ENCODE measurements at places on chromosomes 3 and 15.

- DNase-seq = no peak
These were observed 13.8 kb downstream of the XYLB start for GRCh38 chr3:38360345-38360744.

- no peak for DNase-seq
These were observed 83.5 kb upstream of the BCL6 start for GRCh38 chr3:187828579-187829452.

DNA sequence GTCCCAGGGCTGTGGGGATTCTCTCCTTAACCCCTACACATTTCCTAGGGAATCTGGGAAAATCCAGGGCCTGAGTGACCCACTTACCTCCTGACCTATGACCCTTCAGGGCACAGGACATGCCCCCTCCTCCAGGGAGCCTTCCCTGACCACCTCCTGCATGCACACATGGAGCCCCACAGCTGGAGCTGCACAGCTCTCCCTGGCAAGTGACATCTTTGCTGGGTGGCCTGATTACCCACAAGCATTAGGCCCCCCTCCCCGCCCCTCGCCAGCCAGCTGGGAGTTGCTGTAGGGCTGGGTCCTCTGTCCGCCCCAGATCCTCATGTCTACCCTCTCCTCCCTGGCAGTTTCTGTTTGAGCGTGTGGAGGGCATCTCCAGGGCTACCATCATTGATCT lies 21.4 kb downstream of the HDAC11 start:
- DNase-seq = no peak

GRCh38 chr3:61714225-61714624 lies 152.9 kb downstream of the PTPRG start:
- DNase-seq = no peak

DNA sequence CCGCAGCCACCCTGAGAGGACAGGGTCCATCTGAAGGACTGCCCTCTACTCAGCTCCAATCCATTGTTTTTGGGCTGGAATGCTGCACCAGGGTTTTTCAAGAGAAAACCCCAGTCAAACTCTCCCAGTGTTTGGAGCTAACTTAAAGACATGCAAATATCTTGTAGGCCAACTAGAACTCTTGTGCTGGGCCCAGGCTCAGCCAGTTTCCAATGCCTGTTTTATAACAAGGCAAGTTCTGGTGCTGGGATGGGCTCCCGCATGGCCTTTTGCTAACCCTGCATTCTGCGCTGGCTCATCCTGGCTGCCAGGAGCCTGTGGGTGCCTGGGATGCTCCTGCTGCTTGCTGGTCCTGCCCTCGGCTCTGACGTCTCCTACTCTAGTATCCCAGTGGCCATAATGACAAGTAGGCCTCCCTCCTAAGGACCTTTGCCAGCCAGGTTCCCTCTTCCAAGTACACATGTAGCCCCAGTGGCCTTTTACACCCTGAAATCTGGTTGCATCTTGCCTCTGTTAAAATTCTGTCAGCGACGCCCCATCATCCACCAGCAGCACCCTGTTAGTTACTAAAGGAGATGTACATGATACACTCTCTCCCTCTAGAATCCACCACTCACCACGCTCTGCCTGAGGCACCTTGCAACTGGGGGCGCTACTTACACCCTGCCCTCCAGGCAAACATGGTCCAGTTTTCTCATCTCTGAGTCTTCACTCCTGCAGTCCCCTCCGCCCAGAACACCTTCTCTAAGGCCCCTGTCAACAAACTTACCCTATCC lies 30.5 kb upstream of the RAB6B start:
- DNase-seq = no peak

DNA sequence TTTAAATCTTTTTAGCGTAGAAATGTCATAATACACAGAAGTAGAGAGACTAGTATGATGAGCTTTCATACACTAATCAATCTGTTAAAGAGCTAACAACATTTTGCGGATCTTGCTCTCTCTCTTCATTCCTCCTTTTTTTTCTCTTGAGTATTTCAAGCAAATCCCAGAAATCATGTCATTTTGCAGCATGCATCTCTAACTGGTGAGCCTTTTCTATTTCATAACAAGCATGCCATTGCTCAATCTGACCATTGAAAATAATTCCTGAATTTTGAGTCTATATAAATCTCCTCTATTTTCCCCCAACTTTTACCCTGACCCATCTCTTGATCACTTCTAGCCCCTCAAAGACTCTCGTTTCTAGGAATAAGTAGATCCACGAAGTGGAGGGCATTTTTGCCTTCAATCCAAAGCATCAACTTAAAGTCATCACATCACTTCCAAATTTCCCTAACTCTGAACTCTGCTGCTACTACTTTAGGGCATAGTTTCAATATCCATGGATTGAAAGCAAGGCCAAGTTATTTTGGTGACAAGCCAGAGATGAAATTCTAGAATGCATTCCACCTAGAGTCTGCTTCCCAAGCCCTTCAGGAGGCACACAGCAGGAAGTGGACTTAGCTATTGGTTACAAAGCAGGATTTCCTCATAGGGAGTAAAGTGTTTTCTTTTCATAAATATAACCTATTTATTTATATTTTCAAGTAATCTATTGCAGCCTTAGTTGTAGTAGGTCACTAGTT lies 253.5 kb upstream of the ZPLD1 start:
- DNase-seq = no peak

- no peak for DNase-seq
These were observed 10.6 kb downstream of the FBN1 start for GRCh38 chr15:48634893-48635292.

DNA sequence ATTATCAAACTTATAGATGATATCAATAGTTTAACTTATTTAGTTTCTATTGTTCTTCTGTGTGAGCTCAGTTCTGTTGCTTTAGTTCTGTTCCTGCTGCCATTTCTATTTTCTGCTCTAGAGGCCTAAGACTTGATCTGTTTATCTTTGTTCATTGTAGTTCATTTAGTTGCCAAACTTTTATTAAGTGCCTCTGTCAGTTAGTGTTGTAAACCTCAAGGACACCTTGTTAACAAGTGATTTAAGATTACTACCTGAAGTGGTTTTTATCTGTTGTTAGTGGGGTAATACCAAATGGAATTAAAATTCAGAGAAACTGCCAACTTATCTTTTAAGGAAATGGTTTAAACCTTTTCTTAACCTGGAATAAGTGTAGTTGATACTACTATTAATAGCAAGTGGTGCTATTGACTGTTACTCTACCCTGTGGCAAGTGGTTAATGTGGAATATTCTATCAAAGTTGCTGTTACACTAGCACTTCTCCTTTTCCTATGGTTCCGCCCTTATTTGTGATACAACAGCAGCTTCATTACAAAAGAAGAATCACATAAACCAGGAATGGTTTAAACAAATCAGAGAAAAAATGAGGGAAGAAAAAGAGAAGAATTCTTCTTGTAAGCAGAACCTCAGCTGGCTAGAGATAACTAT lies 500.6 kb upstream of the GOLIM4 start:
- DNase-seq = no peak

- no peak for DNase-seq
These were observed 26.0 kb downstream of the SLC12A6 start for GRCh38 chr15:34311563-34311962.

DNA sequence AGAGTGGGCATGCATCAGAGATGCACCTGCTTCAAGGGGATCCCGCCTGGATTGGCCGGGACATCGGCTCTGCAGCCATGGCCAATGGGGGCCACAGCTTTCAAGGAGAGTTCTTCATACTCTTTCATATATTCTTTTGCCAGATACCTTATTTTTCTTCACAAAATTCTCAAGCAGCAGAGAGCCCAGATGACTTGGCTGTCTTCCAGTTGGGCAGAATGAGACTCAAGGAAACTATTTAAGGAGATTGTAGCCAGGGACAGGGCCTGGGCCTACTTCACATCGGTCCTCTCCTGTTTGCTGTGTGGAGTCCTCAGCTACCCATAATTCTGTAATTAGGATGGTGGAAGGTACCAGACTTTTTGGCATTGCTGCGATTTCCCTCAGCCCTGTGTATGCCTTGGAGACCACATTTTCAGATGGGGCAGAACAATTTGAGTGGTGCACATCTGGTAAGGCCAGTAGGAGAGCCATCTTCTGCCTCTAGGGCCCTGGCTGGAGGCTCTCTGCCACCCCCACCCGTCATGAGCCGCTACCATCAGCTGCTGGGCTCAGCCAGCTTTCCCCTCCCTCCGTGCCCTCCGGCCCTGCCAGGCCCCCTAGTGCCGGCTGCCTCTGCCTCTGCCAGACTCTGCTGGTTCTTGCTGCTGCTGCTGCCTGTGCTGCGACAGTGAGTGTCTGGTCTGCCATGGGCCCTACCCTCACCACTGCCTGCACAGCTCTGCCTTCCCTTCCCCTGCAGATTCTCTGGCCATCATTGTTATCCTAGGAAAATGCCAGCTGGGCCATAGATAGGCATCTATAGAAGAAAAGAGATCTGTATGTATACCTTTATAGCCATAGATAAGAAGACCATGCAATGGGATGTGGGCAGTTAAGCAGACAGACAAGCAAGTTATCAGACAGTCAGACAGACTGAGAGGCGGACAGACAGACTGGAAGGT lies 6.7 kb downstream of the PLIN1 start:
- no peak for DNase-seq

GRCh38 chr3:38602576-38603250 lies 46.8 kb downstream of the SCN5A start:
- no peak for DNase-seq

- no peak for DNase-seq
These were observed 91.7 kb upstream of the MITF start for GRCh38 chr3:69647511-69648110.

DNA sequence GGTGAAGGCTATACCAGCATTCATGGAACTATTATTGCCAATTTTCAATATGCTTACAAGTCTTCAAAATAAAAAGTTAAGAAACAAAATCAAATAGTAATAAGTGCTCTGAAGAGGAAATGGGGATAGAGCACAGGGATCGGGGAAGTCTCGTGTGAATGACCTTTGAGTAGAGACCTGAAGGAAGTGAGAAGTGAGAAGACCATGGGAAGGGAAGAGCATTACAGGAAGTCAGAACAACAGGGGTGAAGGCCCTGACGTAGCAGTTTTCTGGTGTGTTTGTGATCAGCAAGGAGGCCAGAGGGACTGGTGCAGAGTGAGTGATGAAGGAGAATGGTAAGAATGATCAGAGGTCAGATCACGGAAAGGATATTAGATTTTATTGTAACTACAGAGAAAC lies 48.1 kb downstream of the STAC start:
- no peak for DNase-seq

- no peak for DNase-seq
These were observed 160.6 kb upstream of the IQSEC1 start for GRCh38 chr3:13233487-13234485.

DNA sequence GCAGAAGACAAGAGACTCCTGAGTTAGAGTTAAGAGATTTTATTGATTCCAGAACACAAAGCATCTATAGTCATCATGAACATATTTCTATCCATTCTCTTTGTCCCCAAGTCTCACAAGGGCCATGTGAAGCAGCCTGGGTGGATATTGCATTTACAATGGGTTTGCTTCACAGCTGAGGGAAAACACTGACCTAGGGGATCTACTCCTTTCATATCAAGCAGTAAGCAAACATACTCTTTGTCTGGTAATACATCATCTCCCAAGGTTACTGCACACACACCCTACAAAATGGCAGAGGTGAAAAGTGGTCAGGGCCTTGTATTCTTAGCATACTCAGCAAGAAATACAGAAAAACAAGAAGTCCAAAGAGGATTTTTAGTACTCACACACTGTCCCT lies 267.7 kb upstream of the BCHE start:
- no peak for DNase-seq

- DNase-seq = no peak
These were observed 14.2 kb downstream of the DNAH1 start for GRCh38 chr3:52330194-52330805.

- no peak for DNase-seq
These were observed 417.7 kb upstream of the TBL1XR1 start for GRCh38 chr3:177615015-177615414.

- no peak for DNase-seq
These were observed 97.0 kb downstream of the FBXL22 start for GRCh38 chr15:63694184-63694583.

- DNase-seq = no peak
These were observed 1.7 kb downstream of the PKM start for GRCh38 chr15:72229076-72229946.

DNA sequence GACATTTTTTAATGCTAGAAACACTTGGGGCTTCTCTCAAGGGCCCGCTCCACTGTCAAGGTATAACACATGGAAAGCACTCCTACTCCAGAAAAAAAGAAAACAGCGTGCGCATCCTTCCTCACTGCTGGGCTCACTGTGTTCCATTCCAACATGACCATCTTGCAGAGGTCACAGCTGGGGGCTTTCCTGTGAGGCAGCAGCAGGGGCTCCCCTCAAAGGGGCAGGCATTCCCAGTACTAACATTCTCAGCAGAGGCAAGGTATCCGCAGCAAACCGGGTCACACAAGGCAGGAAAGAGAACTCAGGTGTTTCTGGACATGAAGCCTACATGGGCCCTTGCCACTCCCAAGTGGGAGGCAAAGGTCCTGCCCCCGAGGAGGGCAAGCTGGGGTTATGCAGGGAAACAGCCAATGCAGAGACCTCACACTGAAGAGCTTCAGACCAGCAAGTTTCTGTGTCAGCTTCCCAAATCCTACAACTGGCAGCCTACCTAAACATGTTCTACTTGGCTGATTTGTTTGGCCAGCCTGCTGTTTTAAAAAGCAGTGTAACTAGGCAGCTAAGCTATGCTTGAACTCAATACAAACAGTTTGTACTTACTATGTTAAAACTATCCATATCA lies 6.4 kb downstream of the BDH1 start:
- DNase-seq = no peak

- no peak for DNase-seq
These were observed 286.4 kb downstream of the UBE2E2 start for GRCh38 chr3:23489300-23490158.

- no peak for DNase-seq
These were observed 451.1 kb upstream of the KCNMB2 start for GRCh38 chr3:178084938-178085816.

GRCh38 chr3:23750573-23751210 lies 55.1 kb upstream of the UBE2E1 start:
- no peak for DNase-seq

DNA sequence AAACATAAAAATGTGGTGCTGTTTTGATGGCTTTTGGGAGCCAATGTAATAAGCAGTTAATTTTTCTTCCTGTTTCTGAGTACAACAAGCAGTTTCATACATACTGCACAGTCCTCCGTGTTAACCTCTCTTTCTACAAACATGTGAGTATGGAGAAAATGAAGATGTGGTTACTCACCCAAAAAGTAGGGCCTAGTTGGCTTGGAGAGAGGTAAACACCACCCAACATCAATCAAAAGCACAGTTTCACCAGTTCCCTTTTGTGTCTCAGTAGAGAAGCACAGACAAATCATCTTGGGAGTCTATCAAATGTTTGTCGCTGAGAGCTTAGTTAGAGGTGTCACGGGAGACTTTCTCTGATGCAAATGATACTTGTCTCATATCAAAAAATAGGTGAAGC lies 320.2 kb downstream of the UNC13C start:
- no peak for DNase-seq

DNA sequence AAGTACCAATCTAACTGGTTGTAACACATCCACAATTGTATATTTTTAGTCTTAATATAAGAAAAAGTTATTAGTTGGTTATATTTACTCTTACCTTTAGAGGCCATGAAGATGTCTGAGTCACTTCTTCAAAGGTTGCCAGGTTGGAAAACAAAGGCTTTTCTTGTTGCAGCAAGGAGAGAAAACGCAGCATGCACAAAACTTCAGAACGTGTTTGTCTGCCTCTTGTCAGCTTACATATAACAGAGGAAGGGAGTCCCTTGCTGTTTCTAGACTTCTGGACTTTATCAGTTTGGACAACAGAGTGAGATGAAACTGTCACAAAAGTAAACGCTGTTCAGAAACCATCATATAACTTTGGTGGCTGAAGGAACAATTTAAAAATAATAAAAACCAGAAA lies at the start of gene PLSCR5:
Gene PLSCR5, minus strand, starts transcription at position 241 of the 400 bp plus-strand sequence. Its CDS starts 134 bp downstream, at position 107.
- no peak for DNase-seq

Data from cortex of kidney (tissue), 1 donor.